ENCODE measurements at places on chromosomes 16 and 17. TPM values are rescaled to one million over a fixed set of nuclear protein-coding genes. Genes with fewer than 3 reads are reported as not detected.
A peak's percentile ranks its signal among the peaks of the same experiment; 100 is the strongest.

DNA sequence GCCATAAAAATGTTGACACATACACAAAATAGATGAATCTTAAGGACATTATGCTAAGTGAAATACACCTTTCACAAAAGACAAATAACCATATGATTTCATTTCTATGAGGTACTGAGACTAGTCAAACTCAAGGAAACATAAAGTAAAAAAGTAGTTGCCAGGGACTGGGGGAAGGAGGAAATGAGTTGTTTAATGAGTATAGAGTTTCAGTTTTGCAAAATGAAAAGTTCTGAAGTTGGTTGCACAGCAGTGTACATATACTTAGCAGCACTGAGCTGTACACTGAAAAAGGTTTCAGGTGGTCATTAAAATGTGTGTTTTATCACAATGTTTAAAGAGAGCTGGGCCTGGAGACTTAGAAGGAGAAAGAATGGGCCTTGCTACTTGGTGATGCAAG lies 4.7 kb upstream of the SLC13A2 start:
- DNase-seq = no peak

The IGSF6 gene
- not detected for total RNA-seq

The SLFN14 gene
- not detected for total RNA-seq

The TBC1D3H gene
- not detected for total RNA-seq

- DNase-seq = no peak
These were observed 45.3 kb downstream of the BRD7 start for GRCh38 chr16:50323335-50324011.

DNA sequence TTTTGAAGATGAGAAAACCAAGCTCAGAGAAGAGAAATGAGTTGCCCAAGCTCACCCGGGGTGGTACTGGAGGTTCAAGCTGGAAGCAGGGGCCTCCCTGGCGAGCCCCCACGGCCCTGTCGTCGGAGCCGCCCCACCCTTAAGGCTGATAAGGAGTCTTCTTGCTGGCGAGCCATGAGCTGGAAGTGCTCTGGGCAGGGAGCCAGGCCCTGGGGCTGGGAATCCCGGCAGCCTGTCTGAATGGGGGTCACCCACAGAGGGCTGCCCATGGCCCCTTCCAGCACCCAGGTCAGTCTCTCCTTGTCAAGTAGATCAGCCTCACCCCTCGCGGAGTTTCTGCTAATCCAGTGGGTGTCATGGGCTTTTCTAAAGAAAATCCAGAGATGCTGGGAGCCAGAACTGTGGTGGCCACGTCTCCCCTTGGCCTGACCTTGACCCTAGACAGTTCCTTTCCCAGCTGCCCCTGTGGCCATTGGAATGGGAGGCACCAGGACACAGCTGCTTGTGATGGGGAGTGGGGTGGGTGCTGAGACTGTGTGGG lies 1.2 kb upstream of the P2RX1 start:
- DNase-seq = no peak

GRCh38 chr17:17476865-17477467 lies at the start of gene MED9:
Gene MED9 (plus strand): TSS chr17:17477000. CDS start chr17:17477042, 42 bp downstream.
- DNase-seq = peak; percentile 97

The RSKR gene
- 41.4 TPM for total RNA-seq

The RGS9 gene
- total RNA-seq = 12.8 TPM

The SLFN12L gene
- not detected for total RNA-seq

The TPSG1 gene
- not detected for total RNA-seq

DNA sequence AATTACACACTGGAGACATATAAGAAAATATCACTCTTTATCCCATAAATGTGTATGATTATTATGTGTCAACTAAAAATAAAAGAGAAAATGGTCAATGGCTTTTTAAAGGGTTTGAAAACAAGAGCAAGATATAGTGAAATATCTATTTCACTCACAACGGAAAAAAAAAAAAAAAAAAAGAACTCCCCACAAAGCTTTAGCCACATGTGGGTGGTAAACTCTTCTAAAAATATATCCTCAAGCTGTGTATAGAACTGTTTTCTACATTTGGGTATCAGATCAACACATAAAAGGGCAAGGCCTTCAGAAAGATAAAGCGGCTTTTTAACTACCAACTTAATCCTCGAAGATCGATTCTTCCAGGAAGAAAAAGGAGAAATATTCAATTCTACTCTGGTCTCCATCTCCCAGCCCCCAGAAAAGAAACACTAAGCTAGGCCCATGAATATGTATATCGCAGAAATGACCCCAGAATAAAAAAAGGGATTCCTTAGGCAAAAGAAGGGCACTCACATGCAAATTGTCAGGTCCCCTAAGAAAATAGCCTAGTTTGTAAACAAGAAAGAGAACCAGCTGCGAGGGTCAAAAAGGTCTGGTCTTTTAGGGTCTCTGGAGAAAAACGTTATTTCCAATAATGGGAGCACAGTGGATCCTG lies 4.4 kb downstream of the LITAF start:
- DNase-seq = peak; percentile 71

The NDE1 gene
- total RNA-seq = 28.7 TPM

DNA sequence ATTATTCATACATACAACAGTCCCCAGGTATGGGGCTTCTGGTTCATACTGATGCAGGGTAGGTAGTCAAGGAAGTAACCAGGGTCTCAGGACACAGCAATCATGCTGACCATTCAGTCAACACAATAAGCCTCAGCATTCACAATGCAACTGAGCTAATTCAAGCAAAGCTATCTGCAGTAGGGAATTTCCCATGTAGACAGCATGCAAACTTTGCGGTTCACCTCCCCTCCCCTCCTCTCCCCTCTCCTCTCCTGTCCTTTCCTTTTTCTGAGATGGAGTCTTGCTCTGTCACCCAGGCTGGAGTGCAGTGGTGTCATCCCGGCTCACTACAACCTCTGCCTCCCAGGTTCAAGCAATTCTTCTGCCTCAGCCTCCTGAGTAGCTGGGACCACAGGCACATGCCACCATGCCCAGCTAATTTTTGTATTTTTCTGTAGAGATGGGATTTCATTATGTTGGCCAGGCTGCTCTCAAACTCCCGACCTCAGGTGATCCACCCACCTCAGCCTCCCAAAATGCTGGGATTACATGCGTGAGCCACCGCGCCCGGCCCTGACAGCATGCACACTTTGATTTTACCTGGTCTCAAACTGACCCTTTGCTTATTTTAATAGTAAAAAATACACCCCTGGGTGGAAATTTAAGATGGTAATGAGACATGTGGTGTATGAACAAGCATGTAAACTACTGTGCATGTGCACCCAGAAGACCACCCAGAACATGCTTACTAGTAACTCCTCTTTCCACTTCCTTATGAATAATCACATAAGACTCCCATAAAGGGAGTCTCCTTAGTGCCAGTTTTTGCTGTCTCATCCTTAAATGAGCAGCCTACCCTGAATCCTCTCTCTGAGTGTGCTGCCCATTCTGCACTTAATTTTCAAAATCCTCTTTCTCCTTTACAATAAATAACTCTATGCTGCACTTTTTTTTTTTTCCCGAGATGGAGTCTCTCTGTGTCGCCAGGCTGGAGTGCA lies 9.3 kb upstream of the RNF135 start:
- peak; percentile 17 for DNase-seq

DNA sequence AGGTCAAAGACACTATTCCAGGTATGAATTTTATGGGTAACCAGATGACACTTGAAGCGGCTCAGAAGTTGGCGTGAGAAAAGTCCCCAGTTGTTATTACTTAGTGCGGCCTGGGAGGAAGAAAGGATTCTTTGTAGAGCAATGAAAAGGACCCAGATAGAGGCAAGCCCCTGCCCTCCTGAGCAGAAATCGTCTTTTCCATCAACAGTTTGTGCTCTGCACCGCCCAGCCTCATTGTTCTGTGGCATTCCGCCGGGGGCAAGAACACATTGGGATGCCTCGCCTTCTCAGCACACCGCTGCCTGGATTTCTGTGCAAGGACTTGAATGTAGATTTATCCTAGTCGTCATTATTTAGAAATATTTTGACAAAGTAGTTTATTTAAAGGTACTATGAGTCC lies 32.7 kb upstream of the CRHR1 start:
- DNase-seq = no peak

The OR2C1 gene
- total RNA-seq = not detected

DNA sequence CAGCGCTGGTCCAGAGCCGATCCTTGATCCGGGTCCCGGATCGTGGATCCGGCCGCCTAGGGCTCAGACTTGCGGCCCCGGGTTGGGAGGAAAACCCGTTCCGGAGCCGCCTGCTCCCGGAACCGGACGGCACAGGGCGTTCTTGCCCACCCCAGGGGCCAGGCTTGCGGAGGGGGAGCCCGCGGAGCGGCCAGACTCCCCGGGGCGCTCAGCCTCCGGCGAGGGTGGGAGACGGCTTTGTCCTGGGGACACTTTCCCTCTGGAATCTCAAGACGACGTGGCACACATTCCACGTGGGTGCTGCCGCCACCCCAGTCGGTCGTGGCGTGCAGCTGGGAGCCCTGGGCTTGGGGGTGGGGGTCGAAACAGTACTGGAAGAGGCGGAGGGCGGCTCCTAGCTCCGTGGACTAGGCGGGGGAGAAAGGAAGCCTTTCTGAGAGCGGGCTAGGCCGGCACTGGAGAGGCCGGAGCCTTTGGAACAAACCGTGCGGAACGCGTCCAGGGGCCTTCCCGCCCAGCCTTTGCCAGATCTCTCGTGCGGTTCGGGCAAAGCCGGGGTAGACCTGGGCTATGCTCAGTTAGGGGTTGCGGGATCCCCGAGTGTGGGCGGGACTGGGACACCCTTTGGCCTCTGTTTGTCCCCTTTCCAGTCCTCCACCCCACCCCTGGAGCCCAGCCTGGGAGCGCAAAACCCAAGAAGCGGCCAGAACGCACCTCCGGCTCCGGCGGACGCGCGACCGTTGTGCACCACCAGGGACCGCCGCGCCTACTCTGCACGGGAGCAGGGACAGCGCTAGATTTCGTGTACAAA lies 26.5 kb downstream of the SREBF1 start:
- DNase-seq = peak; percentile 91

GRCh38 chr16:80056324-80056723 lies 455.8 kb upstream of the MAF start:
- DNase-seq = no peak

DNA sequence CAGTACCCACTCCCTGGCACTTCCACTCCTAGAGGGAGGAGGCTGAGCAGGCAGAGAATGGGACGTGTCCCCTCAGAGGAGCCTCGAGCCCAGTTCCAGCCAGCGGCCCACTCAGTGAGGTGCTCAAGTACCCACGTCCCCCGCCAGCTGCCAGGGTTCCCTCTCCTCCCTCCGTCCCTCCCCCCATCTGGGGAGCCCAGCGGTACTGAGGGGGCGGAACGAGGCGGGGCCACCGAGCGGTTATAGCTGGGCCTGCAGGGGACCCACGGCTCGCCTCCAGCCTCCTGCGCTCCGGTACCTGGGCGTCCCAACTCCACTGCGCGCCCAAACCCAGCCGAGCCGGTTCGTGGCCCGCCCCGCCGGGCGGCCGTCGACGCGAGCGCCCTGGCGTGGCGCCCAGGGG lies at the start of gene NPW:
TSS of gene NPW (plus strand) at position 268 of the 403 bp plus-strand sequence.
- peak; percentile 68 for DNase-seq

DNA sequence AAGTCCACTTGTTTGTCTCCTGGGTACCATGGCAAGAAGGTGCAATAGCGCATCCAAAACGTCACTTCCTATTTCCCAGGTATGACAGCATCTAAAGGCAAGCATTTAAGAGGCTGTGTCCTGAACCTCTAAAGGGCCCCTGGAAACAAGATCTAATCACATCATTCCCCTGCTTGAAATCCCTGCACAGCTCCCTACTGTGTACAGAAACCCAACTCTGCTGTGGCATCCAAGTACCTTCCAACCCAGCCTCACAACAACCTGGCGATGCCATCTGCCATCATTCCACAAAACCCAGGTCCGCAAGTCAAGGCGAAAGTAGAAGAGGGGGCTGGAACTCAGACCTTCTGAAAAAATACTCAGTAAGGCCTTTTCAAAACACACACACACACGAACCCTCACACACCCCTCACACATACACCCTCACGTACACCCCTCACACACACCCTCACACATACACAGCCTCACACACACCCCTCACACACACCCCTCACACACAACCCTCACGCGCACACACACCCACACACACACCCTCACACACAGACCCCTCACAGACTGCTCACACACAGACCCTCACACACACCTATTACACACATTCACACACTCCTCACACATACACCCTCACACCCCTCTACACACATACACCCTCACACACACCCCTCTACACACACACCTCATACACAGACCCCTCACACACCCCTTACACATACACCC lies 24.5 kb downstream of the C17orf67 start:
- DNase-seq = no peak

DNA sequence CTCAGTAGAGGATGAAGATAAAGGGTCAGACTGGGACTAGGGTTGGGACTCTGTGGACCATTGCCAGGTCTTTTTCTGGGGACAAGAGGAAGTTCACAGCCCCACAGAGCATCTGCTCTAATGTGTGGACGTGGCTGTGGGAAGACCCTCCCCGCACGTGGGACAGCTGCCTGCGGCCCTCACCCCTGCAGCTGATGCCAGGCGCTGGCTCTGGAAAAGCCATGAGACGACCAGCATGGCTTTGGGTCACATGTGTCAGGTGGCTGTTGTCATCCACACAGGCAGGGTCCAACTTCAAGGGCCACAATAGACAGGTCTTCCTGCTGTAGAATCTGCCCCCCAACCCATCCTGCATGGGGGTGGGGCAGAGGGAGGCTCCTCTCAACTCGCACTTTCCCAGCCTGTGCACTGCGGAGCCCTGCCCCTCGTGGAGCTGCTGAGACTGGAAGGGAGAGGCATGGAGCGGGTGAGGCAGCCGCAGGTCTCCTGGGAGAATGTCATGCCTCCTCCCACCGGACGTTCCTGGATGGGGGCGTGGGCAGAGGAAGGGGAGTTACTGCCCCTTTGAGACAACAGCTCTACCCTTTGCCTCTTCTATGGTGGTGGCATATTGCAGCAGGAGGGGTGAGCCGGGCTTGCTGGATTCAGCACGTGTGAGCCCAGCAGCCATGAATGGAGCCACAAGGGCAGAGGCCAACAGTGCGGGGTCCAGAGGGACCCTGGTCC lies 53.4 kb downstream of the PIMREG start:
- DNase-seq = peak; percentile 40

- no peak for DNase-seq
These were observed 32.0 kb upstream of the ABCC12 start for GRCh38 chr16:48187779-48188178.

GRCh38 chr17:79306424-79307318 lies 232.0 kb downstream of the ENGASE start:
- no peak for DNase-seq

All from GM23338 (cell line).